ENCODE measurements at places on chromosomes 3 and 15. TPM values are rescaled to one million over a fixed set of nuclear protein-coding genes. Genes with fewer than 3 reads are reported as not detected.

Gene CD96
- polyA plus RNA-seq = 2.3 TPM

GRCh38 chr3:132288357-132288756 lies 28.9 kb upstream of the ACP3 start:
- H3K4me3 ChIP-seq = no peak overlapping the region
- DNase-seq = no peak
- H3K36me3 ChIP-seq = no peaks in the 10 kb centered on the region
- peaks cover 7% of the 10 kb centered on the region for H3K27me3 ChIP-seq

- no peak overlapping the region for H3K4me3 ChIP-seq
- no peaks in the 10 kb centered on the region for H3K27me3 ChIP-seq
- peaks cover 26% of the 10 kb centered on the region for H3K4me1 ChIP-seq
Observed at GRCh38 chr3:113952921-113953320, 5.1 kb downstream of the ZDHHC23 start.

GRCh38 chr3:190117981-190118380 lies 2.7 kb downstream of the P3H2 start:
- H3K36me3 ChIP-seq = peaks cover 11% of the 10 kb centered on the region
- no peak overlapping the region for H3K27ac ChIP-seq
- DNase-seq = no peak
- H3K4me1 ChIP-seq = peaks cover 9% of the 10 kb centered on the region
- no peak overlapping the region for H3K4me3 ChIP-seq
- H3K27me3 ChIP-seq = peaks cover 49% of the 10 kb centered on the region

DNA sequence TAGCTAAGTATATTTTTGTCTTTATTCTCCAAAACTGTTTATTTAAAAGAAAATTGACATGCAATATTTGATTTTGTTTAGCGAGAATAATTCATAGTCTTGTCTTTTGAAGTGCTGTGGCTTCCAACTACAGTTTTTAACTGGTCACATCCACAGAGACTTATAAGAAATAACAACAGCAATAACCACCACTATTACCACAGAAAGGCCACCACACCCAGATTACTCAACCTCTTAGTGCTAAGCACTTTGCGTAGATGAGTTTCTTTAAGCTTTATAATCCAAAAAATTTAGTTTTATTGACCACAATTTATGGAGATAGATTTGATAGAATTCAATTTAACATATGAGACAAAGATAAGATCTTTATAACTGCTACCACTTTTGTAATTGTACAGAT lies 468.4 kb upstream of the UBE2E2 start:
- no peaks in the 10 kb centered on the region for H3K36me3 ChIP-seq
- peaks cover 12% of the 10 kb centered on the region for H3K27me3 ChIP-seq
- no peak overlapping the region for H3K4me3 ChIP-seq
- DNase-seq = no peak

DNA sequence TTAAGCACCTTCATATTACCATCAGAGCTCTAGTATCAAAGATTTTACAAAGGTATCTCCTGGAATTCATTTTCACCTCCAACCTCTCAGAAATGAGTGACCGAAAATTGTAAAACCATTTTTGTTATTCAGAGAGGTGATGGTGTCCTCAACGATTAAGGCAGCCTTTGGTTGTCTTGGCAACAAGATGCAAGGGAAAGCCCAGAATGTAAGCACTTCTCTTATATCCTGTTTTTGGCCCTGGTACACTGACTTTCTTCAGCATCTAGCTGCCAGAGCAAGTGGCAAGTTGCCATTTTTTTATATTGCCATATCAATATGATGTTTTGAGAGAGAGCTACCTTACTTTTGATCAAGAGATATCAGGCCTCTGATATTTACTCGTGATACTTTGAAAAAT lies 384.9 kb upstream of the NECTIN3 start:
- H3K36me3 ChIP-seq = no peaks in the 10 kb centered on the region
- H3K4me1 ChIP-seq = no peaks in the 10 kb centered on the region

Measured in naive B cell (primary cell).